ENCODE measurements at places on chromosomes 16 and 17.

DNA sequence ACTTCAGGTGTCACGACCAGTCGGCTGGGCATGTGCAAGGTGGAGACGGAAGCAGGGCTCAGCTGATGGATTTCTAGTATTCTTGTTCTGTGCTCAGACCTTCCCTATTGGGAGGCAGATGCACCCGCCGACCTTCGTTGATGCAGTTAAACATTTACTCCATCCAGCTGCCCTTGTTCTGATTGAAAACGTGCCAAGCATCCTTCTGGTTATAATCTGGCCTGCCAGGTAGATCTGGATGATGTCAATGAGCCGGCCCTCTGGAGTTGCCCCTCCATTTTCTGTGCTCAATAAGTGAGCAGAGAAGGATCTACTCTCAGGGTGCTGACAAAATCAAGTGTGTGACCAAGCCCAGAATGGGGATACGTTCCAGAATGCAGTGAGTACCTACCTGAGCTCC lies 38.3 kb downstream of the CCDC182 start:
- no peak for DNase-seq

- no peak for DNase-seq
Observed at GRCh38 chr17:74922694-74923537, at the start of gene USH1G. Gene USH1G, minus strand, starts transcription at chr17:74923255. Its CDS starts 182 bp downstream, at chr17:74923073.

GRCh38 chr16:77780378-77780837 lies 8.0 kb upstream of the VAT1L start:
- no peak for DNase-seq

DNA sequence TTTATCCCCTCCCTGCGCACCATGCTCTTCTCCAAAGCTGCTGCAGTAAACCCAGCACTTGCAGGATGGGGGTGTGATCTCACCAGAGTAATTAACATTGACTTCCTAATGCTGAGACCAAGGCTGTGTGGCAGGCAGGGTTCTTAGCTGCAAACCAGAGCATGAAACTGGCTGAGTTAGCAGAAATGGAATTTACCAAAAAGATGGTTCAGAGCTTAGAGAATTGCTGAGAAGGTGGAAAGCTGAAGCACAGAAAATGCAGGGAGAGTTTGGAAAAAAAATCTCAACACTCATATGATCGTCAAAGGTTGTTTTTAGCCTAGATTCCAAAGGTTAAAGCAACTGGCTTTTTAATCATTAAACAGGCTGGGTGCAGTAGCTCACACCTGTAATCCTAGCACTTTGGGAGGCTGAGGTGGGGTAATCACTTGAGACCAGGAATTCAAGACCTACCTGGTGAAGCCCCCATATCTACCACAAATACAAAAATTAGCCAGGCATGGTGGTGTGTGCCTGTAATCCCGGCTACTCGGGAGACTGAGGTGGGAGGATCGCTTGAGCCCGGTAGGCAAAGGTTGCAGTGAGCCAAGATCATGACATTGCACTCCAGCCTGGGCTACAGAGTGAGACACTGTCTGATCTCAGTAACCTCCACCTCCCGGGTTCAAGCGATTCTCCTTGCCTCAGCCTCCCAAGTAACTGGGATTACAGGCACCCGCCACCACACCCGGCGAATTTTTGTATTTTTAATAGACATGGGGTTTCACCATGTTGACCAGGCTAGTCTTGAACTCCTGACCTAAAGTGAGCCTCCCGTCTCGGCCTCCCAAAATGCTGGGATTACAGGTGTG lies 6.0 kb upstream of the TXNDC11 start:
- no peak for DNase-seq

- no peak for DNase-seq
Observed at GRCh38 chr17:11719856-11720255, 121.6 kb downstream of the DNAH9 start.

- DNase-seq, result no peak
Observed at GRCh38 chr16:82585675-82586074, 41.1 kb upstream of the CDH13 start.
